ENCODE measurements at places on chromosomes 3 and 15.

DNA sequence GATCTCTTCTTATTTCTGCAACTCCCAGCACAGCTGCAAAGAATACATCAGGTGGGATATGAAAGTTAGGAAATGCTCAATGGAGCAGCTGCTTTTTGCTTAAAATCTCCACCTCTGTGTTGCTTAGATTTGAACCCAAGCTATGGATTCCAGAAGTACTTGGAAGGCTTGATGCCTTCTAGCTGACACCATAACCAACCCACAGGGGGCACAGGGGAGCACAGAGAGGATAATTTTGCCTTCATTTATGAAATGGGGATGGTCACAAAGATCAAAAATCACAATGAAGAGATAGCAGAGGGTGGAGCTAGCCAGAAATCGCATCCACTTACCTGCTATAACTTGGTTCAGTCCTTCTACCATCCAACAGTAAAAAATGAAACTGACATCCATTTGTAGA is 75.7 kb downstream of the DUT start:
- no peak for DNase-seq

- DNase-seq: no peak
Measured at GRCh38 chr3:55559500-55560423, 72.7 kb upstream of the WNT5A start.

- DNase-seq: no peak
Measured at GRCh38 chr15:78405336-78405924, 32.6 kb upstream of the IREB2 start.

DNA sequence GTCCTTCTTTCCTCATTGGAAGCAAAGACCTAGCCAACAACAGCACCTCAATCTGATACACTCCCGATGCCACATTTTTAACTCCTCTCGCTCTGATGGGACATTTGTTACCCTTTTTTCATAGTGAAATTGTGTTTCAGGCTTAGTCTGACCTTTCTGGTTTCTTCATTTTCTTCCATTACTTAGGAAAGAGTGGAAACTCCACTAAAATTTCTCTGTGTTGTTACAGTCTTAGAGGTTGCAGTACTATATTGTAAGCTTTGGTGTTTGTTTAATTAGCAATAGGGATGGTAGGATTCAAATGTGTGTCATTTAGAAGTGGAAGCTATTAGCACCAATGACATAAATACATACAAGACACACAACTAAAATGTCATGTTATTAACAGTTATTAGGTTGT is 29.6 kb upstream of the CRTC3 start:
- DNase-seq: no peak

DNA sequence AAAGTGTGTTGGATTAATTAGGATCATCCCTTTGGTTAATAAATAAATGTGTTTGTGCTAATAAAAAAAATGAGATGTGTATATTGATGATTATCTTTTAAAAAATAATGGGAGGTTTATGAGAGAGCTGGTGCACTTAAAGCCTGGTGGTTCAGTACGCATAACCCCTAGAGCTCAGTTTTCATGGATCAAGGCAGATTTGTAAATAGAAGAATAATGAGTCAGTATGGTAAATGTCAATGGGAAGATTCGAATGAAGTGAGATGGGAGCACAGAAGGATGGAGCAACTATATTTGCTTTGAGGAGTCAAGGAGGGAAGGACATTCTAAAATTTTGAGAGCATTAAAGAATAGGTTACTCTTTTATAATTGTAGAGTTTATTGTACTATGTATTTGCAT is 35.4 kb downstream of the AKAP13 start:
- DNase-seq: no peak

- no peak for DNase-seq
Measured at GRCh38 chr3:186255703-186256331, 106.2 kb downstream of the DGKG start.

- DNase-seq: no peak
Measured at GRCh38 chr3:187223799-187224198, 26.5 kb downstream of the RTP1 start.

DNA sequence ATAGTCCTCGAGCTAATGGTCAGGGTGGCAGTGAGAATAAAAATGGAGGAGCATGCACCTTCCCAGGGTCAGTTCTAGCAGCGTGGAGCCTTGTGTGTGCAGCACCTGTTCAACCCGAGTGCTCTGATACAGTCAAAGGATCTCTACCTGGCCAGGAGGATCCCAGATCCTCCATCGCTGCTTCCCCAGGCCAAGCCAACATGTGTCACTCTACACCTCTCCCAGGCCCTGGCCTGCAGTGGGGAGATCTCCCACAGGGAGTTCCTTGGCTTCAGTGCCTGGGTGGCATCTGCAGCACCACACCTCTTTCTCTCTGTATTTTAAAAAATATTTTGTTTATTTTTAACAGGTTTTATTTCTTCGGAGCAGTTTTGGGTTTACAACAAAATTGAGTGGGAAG is 414.8 kb upstream of the C2CD4B start:
- no peak for DNase-seq

GRCh38 chr15:85485956-85486567 is 105.7 kb downstream of the AKAP13 start:
- DNase-seq: no peak
